ENCODE measurements at places on chromosomes 6 and 20. TPM values are rescaled to one million over a fixed set of nuclear protein-coding genes. Genes with fewer than 3 reads are reported as not detected.

Gene VGLL2
- not detected for total RNA-seq

Gene PARD6B
- 9.4 TPM for total RNA-seq

DNA sequence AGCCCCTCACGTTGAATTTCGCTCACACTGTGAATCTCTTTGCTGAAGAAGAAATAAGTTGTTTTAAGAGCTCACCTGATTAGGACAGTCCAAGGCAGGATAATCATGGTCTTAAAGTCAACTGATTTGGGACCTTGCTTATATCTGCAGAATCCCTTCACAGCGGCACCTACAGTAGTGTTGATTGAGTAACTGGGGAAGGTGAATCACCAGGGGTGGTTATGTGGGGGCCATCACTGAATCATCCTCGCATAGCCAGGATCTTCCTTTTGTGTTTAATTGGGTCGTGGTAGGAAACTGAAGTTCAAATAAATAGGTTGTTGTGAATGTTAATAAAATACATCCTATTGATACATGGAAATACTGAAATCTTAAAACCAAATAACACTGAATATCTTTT, 20.2 kb upstream of the MICA start:
- DNase-seq, result no peak

GRCh38 chr6:2968600-2969135, 2.7 kb downstream of the SERPINB6 start:
- DNase-seq, result no peak

DNA sequence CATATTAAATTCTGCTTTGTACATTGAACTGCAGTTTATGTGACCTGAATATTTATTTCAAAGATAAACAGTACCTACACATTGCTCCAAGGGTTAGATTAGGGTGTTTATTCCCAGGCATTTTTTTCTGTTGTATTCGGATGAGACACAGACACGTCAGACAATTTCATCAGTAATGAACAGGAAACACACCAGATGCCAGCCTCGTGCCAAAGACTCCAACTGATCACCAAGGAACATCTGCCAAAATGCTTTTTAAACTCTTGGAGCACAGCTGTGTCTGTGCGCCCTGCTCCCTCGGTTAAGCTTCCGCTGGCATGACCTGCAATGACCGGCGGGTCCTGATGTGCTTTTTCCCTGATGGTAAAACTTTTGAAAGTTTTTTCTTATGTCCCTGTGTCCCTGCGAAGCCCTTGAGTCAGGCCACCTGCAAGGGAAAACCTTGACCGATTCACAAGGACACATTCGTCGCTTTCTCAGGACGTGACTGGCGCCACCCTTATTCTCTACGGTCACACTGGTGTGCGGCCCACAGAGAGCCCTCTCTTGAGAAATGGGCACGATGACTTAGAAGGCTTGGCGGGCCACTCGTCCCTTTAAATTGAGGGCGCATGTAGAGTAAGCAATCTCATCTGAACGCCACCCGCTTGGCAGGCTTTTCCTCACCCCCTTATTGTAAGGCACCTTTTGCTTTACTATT, 173.9 kb downstream of the QKI start:
- DNase-seq, result no peak

GRCh38 chr6:150366118-150366778, 2.6 kb upstream of the IYD start:
- no peak for DNase-seq

- peak; percentile 75 for DNase-seq
These were observed 5.9 kb downstream of the TP53INP2 start for GRCh38 chr20:34709831-34710567.

DNA sequence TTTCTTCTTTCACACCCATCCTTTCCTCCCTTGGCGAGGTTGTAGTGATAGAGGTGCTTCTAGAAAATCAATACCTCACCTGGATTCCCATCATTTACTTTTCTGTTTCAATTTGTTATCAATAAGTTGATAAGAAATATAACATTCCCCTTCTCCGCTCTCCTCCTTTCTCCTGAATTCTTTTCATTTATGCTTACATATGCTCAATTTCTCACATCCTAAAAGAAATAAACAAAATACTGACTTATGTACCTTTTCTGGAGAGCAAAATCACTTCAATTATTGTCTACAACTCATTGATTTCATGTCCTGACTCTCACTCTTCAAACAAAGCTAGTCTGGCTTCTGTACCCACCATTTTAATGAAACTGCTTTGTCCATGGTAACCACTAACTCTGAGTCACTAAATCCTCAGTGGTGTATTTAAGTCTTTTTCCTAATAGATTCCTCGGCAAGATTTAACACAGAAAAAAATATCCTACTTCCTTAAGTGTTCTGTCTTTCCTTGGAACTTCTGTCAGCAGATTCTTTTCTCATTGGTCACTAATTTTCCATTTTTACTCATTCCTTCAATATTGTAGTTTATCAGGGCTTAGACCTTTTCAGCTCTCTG, 289.6 kb downstream of the RFPL4B start:
- no peak for DNase-seq

- DNase-seq, result no peak
These were observed 6.1 kb upstream of the RWDD1 start for GRCh38 chr6:116564921-116565872.

DNA sequence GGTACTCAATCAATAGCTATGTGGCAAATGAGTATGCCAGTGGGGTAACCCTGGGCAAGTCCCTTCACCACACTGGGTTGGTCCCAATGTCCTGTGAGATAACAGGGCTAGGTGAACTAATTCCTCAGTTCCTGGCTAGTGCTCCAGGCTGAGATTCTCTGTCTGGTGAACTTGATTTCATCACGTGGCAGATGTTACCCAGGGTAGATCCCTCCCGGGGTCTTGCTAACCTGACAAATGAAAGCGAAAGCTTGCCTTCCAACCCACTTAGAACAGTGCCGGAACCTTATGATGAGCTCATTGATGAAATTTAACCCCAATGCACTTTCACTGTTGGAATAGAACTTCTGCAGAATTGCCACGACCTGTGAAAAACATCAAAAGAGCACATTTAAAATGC, 6.6 kb upstream of the ANKRD60 start:
- DNase-seq, result no peak

- no peak for DNase-seq
These were observed 165.8 kb upstream of the CITED2 start for GRCh38 chr6:139540276-139540675.

DNA sequence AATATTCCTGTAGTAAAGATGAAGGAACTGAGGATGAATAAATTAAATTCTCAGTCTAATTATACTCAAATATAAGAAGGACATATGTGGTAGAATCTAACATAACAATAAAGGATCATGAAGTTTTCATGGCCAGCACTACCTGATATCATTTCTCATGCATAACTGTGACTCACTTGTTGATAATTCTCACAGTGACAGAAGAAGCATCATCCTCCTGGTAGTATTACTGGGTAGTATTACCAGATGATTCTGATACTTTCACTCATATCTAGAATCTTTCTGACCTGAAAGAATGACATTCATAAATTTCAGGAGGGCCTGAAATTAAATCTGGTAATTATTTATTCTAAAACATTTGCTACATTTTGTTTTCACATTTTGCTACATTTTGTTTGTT, 1375.0 kb downstream of the EPHA7 start:
- no peak for DNase-seq

DNA sequence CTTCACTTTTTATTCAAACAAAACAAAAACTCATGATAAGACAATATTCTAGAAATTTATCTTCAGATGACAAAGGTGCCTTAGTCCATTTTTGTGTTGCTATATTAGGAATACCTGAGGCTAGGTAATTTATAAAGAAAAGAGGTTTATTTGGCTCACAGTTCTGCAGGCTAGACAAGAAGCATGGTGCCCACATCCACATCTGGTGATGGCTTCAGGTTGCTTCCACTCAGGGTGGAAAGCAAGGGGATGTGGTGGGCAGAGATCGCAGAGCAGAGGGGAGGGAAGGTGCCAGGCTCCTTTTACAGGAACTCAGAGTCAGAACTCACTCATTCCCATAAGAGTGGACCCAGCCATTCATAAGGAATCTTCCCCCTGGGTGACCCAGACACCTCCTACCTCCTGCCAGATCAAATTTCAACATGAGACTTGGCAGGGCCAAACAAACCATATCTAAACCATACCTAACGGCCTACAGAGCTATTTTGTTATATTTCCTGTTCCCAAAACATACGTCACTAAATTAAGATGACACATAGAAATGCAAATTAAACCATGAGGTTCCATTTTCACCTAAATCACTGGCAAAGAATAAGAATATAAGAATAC, 26.4 kb downstream of the ABHD12 start:
- DNase-seq, result no peak

DNA sequence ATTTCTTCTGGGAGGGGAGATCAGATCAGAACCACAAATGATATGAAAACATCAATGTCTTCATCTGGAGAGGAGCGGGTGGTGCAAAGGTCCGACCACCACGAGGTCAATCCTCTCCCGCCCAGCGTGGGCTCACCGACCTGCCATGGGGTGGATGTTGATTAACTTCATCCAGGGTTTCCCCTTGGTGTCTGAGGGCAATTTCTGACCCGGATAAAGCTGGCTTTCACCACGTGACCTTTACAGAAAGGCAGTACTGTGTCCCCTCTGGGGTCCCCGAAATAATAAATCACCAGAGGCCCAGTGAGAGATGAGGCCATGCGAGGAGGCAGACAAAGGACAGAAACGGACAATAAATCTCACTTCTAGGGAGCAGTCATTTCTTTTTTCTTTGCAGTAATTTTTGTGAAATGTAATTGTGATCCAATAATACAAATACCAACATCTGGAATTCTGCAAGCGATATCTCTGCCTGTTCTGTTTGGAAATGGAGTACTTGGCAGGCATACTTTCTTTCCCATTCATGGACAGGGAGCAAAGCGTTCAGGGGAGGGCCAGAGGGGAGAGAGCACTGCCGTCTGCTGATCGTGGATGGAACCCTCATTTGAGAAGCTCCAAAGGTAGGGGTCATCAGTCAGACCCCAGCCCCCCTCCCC, 55.1 kb upstream of the APCDD1L start:
- DNase-seq, result no peak

All from pancreas (tissue), 10 donors.